ENCODE measurements at places on chromosomes 3 and 15.

DNA sequence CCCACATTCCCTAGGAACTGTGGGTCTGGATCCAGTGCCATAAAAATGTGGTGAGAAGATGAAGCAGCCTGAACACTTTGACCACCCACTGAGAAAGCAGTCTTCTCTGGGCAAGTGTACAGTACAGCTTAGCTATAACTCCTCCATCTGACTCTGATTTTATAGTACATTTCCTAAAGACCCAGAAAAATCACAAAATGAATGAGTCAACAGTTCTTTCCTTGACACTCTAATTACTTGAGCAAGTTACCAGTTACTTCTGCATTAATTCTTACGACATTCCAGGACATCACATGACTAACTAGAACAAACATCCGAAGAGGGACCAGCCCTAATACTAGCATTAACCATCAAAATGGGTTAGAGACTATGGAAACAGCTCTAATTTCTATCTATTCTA is 148.1 kb upstream of the PEX5L start:
- DNase-seq, result no peak

DNA sequence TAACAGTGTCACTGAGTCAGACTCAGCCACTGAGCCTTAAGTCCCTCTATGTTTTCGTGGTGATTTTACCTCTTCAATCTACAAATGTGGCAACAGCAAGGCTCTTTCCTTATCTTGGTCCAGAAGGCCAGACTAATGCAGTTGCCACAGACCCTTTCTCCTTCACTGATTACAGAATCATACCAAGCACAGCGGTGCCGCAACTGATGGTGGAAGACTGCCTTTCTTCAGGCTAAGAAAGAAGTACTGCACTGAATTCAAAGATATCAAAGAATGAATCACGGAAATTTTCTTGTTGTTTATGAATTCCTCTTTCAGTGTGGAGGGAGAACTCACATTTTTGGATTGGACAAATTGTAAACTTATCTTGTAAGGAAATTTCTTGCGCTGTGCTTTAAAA is 18.6 kb downstream of the DCP1A start:
- DNase-seq, result no peak

DNA sequence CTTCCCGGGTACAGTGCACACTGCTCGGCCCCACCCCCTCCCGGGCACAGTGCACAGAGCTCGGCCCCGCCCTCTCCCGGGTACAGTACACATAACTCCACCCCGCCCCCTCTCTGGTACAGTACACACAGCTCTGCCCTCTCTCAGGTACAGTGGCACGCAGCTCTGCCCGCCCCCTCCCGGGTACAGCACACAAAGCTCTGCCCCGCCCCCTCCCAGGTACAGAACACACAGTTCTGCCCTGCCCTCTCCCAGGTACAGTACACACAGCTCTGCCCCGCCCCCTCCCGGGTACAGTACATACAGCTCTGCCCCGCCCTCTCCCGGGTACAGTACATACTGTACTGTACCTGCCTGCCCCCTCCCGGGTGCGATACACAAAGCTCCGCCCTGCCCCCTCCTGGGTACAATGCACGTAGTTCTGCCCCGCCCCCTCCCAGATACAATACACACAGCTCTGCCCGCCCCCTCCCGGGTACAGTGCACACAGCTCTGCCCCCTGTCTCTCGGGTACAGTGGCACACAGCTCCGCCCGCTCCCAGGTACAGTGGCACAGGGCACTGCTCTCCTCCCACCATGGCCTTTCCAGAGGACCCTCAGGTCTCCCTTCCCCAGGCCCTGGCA is 16.4 kb upstream of the PRR20G start:
- no peak for DNase-seq

GRCh38 chr15:60656041-60656440 is 177.1 kb upstream of the ICE2 start:
- no peak for DNase-seq

DNA sequence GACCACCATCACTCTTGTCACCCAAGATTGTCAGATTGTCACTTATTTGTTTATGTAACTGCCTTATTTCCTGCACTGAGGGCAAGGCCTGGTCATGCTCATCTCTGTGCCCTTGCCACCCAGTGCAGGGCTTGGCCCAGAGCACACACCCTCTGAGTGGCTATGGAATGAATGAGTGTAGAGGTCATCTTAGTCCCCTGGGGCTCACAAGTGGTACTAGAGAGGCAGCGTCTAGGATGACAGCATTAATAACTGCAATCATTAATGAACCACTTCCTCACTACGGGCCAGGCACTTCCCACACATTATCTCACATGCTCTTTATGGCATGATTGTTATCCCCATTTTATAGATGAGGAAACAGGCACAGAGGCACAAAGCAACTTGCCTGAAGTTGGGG is 117.0 kb downstream of the SMAD6 start:
- DNase-seq, result no peak

GRCh38 chr15:87645723-87646122 is 610.8 kb downstream of the NTRK3 start:
- no peak for DNase-seq

GRCh38 chr15:69568173-69569009 is 115.8 kb downstream of the RPLP1 start:
- no peak for DNase-seq

DNA sequence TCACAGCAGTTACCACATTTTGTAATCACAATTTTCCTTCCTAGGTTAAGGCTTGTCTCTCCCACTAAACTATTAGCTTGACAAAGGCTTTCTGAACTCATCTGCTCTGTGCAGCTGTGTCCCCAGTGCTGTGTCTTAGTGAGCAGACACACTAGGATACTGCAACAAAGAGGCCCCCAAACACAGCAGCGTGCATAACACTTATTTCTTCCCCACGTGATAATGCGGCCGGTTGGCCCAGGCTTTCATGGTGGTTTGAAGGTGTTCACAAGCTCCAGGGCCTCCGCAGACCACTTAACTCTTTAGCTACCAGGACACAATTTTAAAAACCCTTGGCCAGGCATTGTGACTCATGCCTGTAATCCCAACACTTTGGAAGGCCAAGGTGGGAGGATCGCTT is 2.2 kb upstream of the HDAC11 start:
- no peak for DNase-seq

GRCh38 chr3:195738274-195739044 is 17.7 kb downstream of the MUC20 start:
- DNase-seq, result no peak

DNA sequence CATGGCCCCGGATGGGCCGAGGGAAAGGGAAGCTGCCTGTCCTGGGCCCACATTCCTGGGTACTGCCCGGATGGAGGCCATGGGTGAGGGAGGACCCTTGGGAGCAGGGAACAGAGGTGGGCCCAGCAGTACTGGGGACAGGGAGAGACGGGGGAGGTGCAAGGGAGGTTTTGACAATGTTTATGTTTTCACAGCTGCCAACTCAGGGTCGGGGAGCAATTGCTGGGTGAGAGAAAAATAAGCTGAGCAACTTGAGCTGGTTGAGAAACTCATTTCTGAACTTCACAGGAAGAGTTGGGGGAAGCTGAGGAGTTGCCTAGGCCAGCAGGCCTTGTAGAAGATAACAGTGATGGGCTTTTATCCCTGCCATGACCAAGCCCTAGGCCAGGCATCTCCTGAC is 11.1 kb upstream of the TSPAN3 start:
- no peak for DNase-seq

All from stimulated activated CD4-positive, alpha-beta T cell treated with anti-CD3 and anti-CD28 coated beads, TNF-alpha, amount 100 ng/mL, for 4 hours (primary cell).